ENCODE measurements at places on chromosomes 1 and 21. TPM values are rescaled to one million over a fixed set of nuclear protein-coding genes. Genes with fewer than 3 reads are reported as not detected.

The TAS1R1 gene
- not detected for polyA plus RNA-seq

The GPR89B gene
- 9.1 TPM for polyA plus RNA-seq

The EFNA1 gene
- 41.9 TPM for polyA plus RNA-seq

The AMPD1 gene
- not detected for polyA plus RNA-seq

The LAMB3 gene
- polyA plus RNA-seq: 823 TPM

The ITGB2 gene
- 5.2 TPM for polyA plus RNA-seq

The COPA gene
- 57.8 TPM for polyA plus RNA-seq

The MAN1C1 gene
- polyA plus RNA-seq: 0.08 TPM

The CLIC6 gene
- polyA plus RNA-seq: 0.03 TPM

The VHLL gene
- polyA plus RNA-seq: not detected

The FCMR gene
- 8.9 TPM for polyA plus RNA-seq

The ARHGEF16 gene
- polyA plus RNA-seq: 19.9 TPM

The GCSAML gene
- not detected for polyA plus RNA-seq

The ARHGEF11 gene
- polyA plus RNA-seq: 5.6 TPM

The PTAFR gene
- polyA plus RNA-seq: 3.5 TPM

The KNCN gene
- polyA plus RNA-seq: not detected

The UTS2 gene
- not detected for polyA plus RNA-seq

The OMA1 gene
- polyA plus RNA-seq: 12.1 TPM

The LRRC38 gene
- polyA plus RNA-seq: not detected

All from foreskin keratinocyte (primary cell).